ENCODE measurements at places on chromosomes 7 and 10. TPM values are rescaled to one million over a fixed set of nuclear protein-coding genes. Genes with fewer than 3 reads are reported as not detected.
A peak's percentile ranks its signal among the peaks of the same experiment; 100 is the strongest.

DNA sequence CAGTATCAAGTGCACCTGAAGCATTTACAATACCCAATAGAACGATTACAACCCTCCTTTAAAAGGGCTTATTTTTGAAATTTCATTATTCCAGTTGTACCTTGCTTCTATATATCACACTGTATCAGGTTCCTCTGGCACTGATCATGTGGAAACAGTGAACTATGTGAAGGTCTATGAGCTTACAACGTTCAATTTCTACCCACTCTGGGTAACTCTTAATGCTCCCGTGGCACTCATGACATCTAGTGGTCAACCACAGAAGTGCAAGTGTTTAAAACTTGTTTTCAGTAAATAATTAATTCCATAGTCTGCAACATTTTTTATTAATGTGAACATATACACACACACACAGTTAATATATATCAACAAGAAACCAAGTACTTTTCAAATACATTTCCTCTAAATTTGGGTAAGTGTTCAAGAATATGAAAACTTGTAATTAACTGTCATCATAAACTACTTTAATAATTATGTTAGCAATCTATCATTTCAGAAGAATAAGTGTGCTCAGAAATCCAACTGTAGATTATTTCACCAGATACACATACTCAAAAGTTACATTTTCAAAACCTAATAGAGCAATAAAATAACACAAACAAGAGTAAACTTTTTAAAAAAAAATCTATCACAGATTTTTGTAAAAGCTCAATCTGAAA is 61.0 kb downstream of the MPP7 start:
- peak; percentile 56 for DNase-seq

GBX1 gene
- total RNA-seq = 2.4 TPM

- no peak for DNase-seq
Observed at GRCh38 chr7:45627691-45628456, 53.7 kb downstream of the ADCY1 start.

DNA sequence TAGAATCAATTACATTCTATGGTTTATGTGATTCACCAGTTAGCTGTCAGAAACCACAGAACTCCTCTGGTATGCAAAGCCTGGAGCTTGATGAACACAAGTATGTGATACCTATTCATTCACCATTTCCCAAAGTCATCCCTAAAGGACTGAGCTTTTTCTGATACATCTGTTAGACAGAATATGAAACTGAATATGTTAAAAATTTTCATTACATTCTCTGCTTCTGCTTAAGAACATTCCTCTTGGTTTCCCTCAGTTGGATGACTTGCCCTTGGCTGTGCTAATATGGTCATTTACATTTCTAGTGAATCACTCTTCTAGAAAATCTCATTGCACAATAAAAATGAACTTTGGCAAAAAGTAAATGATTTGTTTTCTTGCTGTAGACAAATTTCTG is 10.8 kb upstream of the PON1 start:
- no peak for DNase-seq

- no peak for DNase-seq
Observed at GRCh38 chr7:117088623-117089194, 135.4 kb downstream of the ST7 start.

- DNase-seq = peak; percentile 56
Observed at GRCh38 chr10:104925232-104925851, 284.3 kb downstream of the SORCS3 start.

GRCh38 chr10:129811208-129811607 is 152.9 kb downstream of the EBF3 start:
- no peak for DNase-seq

DNA sequence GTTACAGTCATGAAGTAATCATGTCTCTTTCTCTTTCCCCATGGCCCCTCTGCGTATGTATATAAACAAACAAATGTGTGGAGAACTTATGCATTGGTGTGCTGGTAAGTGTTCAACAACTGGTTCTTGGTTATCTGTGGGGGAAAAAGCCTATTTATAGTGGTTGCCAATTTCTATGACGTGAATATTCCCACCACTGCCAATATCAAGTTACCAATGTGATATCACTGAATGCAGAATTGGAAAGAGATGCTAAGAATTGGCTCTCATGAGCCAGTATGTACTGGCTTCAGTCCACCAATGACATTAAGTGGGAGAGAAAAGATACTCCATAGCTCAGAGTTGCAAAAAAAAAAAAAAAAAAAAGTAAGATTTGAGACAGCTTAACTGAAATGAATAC is 399.7 kb downstream of the REEP3 start:
- DNase-seq = no peak

- DNase-seq = no peak
Observed at GRCh38 chr7:77426521-77427051, 10.4 kb upstream of the GSAP start.

AOC1 gene
- not detected for total RNA-seq

- DNase-seq = no peak
Observed at GRCh38 chr10:23364378-23364777, 19.8 kb upstream of the C10orf67 start.

GRCh38 chr7:25260862-25261494 is 32.7 kb upstream of the NPVF start:
- no peak for DNase-seq

DNA sequence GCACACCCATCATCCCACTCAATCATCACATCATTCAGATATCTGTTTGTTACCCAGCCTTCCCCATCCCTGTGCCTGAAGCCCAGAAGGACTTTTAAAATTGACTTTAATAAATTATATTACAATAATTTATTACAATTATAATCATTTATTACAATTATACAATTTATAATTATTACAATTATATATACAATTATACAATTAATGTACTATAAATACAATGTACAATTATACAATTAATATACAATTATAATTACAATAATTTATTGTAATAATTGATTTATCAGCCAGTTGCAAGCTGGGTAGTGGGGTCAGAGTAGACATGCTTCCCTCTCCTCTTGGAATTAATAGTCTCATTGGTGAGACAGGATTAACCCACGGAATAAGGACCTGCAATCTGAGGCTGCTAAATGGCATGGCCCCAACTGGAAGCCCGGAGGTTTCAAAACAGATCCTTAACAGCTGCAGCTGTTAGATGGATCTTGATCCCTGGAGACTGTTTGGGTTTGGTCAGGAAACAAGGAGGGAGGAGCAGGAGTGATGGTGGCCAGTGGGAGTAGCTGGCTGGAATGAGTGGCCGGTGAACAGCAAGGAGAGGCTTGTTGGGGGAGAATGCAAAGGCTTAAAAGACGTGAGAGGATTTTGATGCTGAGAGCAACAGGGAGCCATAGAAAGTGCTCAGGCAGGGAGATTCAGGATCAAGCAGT is 402.8 kb upstream of the PODXL start:
- DNase-seq = no peak

TRIM50 gene
- not detected for total RNA-seq

VSTM2A gene
- total RNA-seq = 1.0 TPM

GRCh38 chr7:84236398-84236797 is 41.8 kb upstream of the SEMA3A start:
- DNase-seq = no peak

- no peak for DNase-seq
Observed at GRCh38 chr10:90834326-90834725, 23.5 kb downstream of the HTR7 start.

GRCh38 chr10:124065382-124066125 is 27.8 kb downstream of the CHST15 start:
- DNase-seq = no peak

DNA sequence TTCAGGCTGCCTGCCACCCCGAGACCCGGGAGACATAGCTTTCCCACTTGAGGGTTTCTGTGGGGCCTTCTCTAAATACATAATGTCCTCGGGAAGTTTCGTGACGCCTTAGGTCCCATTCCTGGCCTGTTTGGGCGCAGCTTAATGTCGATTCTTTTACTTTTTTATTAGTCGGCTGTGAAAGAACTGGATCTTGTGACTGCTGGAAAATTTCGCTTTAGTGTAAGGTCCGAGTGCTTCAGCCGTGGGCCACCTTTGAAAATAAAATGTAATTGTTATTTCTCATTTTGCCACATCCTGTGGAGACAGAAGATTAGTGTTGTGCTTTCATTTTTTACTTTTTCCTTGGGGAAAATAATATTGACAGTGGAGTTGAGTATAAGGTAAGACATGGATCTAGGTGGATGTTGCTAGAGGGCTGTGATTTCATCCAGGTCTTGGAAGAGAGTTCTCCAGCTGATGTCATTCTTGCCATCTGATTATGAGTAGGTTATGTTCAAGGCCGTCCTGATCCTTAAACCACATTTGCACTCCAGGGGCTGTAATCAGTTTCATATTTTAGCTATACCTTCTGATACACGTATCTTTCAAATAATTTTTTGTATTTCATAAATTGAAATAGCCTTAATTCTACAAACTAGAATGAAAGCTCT is 830 bp downstream of the RAB18 start:
- no peak for DNase-seq

SEMA3A gene
- total RNA-seq = 21.7 TPM

DNA sequence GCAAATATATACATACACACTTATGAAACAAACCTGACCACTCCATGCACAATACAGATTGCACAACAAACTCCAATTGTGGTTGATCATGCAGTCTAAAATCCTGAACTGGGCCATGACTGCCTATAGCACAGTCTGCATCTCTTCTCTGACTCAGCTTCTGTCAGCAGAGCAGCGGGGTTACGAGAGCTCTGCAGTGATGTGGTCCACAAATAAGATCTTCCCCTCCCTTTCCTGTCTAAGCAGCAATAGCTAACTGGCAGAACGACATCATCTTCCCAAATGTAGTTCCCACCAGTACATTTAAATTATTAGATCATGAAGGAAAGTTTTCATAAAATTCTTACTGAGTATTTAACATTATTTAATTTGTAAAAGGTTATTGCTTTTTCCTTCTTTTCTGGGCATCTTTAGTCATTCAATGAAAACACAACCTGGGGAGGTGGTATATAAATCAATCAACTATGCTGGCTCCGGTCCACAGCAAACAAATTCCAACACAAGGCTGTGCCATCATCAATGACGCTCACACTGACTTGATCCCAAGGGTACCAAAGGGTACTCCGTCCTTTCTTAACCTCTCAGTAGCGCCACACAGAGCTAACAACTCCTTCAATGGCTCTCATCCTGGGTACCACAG is 17.1 kb downstream of the ARHGAP21 start:
- no peak for DNase-seq

GRCh38 chr10:96416643-96417042 is 57.8 kb upstream of the OPALIN start:
- peak; percentile 20 for DNase-seq

PPP1R3C gene
- total RNA-seq = 3.6 TPM

GRCh38 chr10:46536781-46537180 is 19.7 kb downstream of the GPRIN2 start:
- DNase-seq = no peak

DNA sequence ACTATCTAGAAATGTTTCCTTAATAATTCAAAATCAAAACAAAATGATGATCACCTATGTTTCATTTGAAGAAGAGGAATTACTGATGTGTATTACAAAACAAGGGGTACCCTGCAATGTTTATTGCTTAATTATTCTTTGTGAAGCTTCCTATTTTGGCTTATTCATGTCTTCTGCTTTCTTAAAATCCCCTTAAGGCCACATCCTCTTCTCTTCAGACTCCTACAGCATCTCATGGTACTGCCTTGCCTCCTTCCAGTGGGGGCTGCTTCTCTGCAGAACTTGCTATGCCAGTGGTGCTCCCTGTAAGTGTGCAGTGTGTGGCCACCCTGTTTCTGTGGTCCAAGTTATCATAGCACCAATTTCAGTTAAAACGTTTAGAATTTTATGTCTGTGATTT is 35.0 kb downstream of the CCDC146 start:
- DNase-seq = no peak

- no peak for DNase-seq
Observed at GRCh38 chr7:1691601-1692514, 21.8 kb downstream of the ELFN1 start.

DNA sequence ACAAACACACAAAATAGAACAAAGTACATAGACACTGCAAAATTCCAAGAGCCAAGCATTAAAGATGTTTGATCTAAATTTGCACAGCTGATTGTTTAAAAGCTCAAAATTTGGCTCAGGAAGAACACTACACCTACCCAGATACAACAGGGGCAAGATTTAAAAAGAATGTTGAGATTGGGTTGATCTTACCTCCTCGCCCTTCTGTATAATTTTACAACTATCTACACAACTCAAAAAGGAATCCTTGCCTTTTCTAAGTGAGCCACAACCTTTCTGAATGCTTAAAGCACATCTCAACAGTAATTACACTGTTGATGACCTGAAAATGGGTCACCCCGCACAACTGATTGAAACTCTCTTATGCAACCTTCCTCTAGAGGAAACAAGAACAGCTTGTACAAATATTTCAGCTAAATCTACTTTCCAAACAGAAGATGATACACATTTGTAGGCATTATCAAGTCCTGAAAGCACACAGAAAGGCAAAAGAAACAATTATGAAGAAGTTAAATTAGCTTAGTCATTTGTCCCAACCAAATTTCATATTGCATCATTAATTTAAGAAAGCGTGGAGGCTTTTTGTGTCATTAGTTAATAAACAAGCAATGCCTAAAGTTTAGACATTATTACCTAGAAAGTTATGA is 75.5 kb downstream of the UBE2H start:
- DNase-seq = no peak

GRCh38 chr10:1316121-1316808 is 260.1 kb downstream of the WDR37 start:
- no peak for DNase-seq

DNA sequence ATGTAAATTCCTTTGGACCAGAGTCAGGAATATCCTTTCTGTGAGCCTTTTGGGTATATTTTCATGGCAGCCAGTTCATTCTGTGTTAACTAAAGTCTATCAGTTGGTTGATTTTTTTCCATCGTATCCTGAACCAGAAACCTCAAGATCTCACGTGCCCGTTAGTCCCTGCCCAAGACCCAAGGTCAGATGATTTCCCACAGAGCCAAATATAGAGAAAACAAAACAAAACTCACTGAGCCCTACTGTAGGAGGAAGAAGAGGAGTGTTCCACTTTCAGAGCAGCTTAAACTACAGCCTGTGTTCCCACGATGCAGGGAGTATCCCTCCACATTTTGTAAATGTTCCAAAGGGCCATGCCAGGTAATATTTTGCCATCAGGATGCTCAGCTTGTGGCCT is 96.0 kb upstream of the ADO start:
- no peak for DNase-seq

DNA sequence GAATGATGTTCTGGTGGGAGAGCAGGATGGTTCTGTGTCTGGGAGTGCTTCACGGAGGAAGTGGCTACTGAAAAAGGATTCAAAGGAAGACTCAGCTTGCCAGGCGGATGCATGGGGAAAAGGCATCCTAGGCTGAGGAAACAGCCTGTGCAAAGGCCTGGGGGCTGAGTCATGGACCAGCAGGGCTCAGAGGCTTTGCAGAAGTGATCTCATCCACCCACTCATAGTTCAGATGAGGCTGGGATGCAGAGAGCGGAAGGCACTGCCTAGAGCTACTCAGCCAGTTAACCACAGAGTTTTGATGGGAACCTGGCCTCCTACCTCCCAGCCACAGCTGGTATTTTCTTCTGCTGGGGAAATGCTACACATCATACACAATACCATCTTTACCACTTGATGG is 15.8 kb upstream of the ADAMTS14 start:
- DNase-seq = no peak

GRCh38 chr7:32250003-32250402 is 179.8 kb upstream of the PDE1C start:
- no peak for DNase-seq

Data from neural crest cell (in vitro differentiated cells).